Activated CD8-positive, alpha-beta memory T cell treated with anti-CD3 and anti-CD28 coated beads, Interleukin-2, amount 10 ng/mL, durations not matched to agents 7 days and 5 days (primary cell): ENCODE measurements at places on chromosomes 5 and 9. TPM values are rescaled to one million over a fixed set of nuclear protein-coding genes. Genes with fewer than 3 reads are reported as not detected.

GRCh38 chr5:75450069-75450468 lies 61.4 kb downstream of the CERT1 start:
- H3K4me1 ChIP-seq = no peaks in the 10 kb centered on the region
- H3K36me3 ChIP-seq = peaks cover 51% of the 10 kb centered on the region
- H3K27me3 ChIP-seq = no peaks in the 10 kb centered on the region

The ATP10B gene
- total RNA-seq = not detected

GRCh38 chr9:95025213-95026147 lies 292.0 kb downstream of the FANCC start:
- no peaks in the 10 kb centered on the region for H3K36me3 ChIP-seq
- no peak for DNase-seq
- H3K27ac ChIP-seq = no peak overlapping the region

The DPYSL3 gene
- 0.30 TPM for total RNA-seq

- H3K27ac ChIP-seq = no peak overlapping the region
- peaks cover 32% of the 10 kb centered on the region for H3K27me3 ChIP-seq
- no peaks in the 10 kb centered on the region for H3K36me3 ChIP-seq
- H3K4me1 ChIP-seq = peaks cover 3% of the 10 kb centered on the region
These were observed 88.1 kb downstream of the FGF1 start for GRCh38 chr5:142597546-142598337.

GRCh38 chr5:134506054-134507039 lies 19.1 kb upstream of the JADE2 start:
- no peak overlapping the region for H3K27ac ChIP-seq
- no peak overlapping the region for H3K4me3 ChIP-seq
- no peaks in the 10 kb centered on the region for H3K27me3 ChIP-seq
- no peak for DNase-seq
- peaks cover 56% of the 10 kb centered on the region for H3K4me1 ChIP-seq

The MPDZ gene
- not detected for total RNA-seq

The PHF2 gene
- total RNA-seq = 26.3 TPM

DNA sequence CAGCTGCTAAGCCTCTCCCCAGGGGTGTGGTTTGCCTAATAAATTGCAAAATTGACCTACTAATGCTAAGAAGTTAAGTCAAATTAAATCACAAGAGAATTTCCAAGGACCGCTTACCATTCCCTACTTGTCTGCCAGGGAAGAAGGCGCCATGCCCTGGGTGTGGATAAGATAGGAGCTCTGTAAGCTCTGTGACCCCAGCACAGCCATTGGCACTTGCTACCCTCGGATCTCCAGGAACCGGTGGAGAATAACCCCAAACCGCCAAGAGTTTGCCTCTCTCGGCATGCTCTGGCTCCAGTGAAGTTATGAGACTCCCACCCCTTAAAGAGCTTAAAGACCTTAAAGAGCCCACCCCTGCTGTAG lies 58.9 kb downstream of the NEURL1B start:
- H3K27ac ChIP-seq = no peak overlapping the region
- no peak overlapping the region for H3K4me3 ChIP-seq
- H3K27me3 ChIP-seq = peaks cover 45% of the 10 kb centered on the region

GRCh38 chr9:89655056-89655989 lies 50.5 kb downstream of the GADD45G start:
- H3K27me3 ChIP-seq = peaks cover 43% of the 10 kb centered on the region
- peaks cover 42% of the 10 kb centered on the region for H3K4me1 ChIP-seq
- H3K27ac ChIP-seq = no peak overlapping the region
- DNase-seq = no peak
- no peaks in the 10 kb centered on the region for H3K36me3 ChIP-seq

DNA sequence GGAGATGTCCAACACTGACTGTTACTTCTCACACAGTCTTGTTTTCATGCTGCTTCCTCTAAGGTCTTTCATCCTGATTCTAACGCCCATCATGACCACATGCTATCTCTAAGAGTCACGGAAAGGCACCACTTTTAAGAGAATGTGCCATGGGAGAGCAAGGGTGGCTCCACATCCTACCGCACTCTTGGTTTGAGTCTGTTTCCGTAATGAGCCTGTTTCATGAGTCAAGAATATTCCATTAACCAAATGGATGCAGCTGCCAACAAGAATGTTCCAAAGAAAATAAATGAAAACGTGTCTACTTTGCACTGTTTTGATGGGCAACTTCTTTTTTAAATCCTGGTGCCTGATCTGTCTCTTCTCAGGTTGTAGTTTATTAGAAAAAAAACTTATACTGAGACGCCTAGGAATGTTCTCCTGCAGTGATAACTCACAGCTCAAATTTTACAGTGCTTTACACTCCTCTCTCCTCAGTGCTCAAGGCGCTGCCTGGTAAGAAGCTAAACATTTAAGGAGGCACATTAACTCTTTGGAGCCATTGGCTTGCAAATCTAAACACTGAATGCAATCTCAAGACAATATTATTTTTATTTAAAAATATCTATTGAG lies 124.3 kb downstream of the FGF1 start:
- no peak overlapping the region for H3K4me3 ChIP-seq
- no peak overlapping the region for H3K27ac ChIP-seq
- H3K27me3 ChIP-seq = peaks cover 2% of the 10 kb centered on the region
- H3K4me1 ChIP-seq = no peaks in the 10 kb centered on the region
- H3K36me3 ChIP-seq = no peaks in the 10 kb centered on the region

The DND1 gene
- 2.9 TPM for total RNA-seq

The HTR1A gene
- not detected for total RNA-seq

- H3K4me3 ChIP-seq = no peak overlapping the region
- no peak for DNase-seq
- H3K27me3 ChIP-seq = peaks cover 46% of the 10 kb centered on the region
- no peaks in the 10 kb centered on the region for H3K4me1 ChIP-seq
These were observed 155.4 kb upstream of the ANKH start for GRCh38 chr5:15026944-15027343.

DNA sequence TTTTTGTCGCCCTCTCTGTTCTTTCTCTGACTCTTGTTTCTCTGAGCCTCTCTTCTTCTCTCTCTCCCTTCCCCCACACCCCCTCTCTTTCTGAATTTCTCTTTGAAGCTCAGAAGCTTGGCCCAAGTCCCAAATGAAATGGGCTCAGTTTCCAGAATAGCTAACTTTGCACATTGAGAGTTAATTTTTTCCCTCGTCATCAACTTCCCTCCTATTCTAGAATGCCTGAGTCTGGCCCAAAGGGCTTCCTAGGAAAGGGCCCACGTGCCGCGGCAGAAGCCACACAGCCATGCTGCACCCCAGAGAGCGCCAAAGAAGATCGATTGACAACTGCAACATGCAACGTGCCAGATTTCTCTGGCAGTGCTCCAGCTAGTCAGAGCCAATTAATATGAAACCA lies 588.8 kb upstream of the KLF4 start:
- DNase-seq = no peak
- no peaks in the 10 kb centered on the region for H3K4me1 ChIP-seq
- H3K36me3 ChIP-seq = no peaks in the 10 kb centered on the region
- H3K27me3 ChIP-seq = no peaks in the 10 kb centered on the region
- no peak overlapping the region for H3K27ac ChIP-seq

DNA sequence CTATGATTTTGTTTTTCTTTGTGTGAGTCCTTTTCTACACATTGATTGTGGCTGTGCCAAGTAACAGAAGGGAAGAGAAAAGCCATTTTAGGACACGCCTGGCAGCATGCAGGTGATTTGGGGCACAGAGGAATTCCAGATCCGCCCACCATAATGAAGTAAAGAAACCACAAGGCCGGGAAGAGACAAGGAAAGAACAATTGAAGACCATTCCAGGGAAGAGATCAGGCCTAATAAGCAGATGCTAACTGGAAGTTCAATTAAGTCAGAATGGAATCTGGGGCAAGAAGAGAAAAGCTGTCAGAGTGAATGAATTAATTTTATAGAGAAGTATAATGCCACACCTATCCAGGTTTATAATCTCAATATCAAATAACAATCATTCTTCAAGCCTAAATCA lies 110.2 kb upstream of the ISL1 start:
- H3K27me3 ChIP-seq = no peaks in the 10 kb centered on the region
- no peak overlapping the region for H3K27ac ChIP-seq
- no peaks in the 10 kb centered on the region for H3K4me1 ChIP-seq
- DNase-seq = no peak
- H3K4me3 ChIP-seq = no peak overlapping the region
- H3K36me3 ChIP-seq = no peaks in the 10 kb centered on the region

The DHFR gene
- total RNA-seq = 76.9 TPM
